ENCODE measurements at places on chromosomes 6 and 20. TPM values are rescaled to one million over a fixed set of nuclear protein-coding genes. Genes with fewer than 3 reads are reported as not detected.
A peak's percentile ranks its signal among the peaks of the same experiment; 100 is the strongest.

- H3K36me3 ChIP-seq: peaks cover 14% of the 10 kb centered on the region
- H3K4me3 ChIP-seq: peak within 1 kb of the TSS; percentile 97
- peak within 1 kb of the TSS; percentile 95 for H3K27ac ChIP-seq
- DNase-seq: peak; percentile 96
- H3K4me1 ChIP-seq: peaks cover 38% of the 10 kb centered on the region
Observed at GRCh38 chr6:122399348-122400120, at the start of gene HSF2. Gene HSF2 (plus strand): TSS chr6:122399652. CDS start chr6:122399738, 86 bp downstream.

GRCh38 chr6:92848459-92848858, 570.9 kb downstream of the EPHA7 start:
- no peaks in the 10 kb centered on the region for H3K4me1 ChIP-seq
- H3K4me3 ChIP-seq: no peak overlapping the region
- no peaks in the 10 kb centered on the region for H3K36me3 ChIP-seq
- H3K27ac ChIP-seq: no peak overlapping the region
- DNase-seq: no peak

DNA sequence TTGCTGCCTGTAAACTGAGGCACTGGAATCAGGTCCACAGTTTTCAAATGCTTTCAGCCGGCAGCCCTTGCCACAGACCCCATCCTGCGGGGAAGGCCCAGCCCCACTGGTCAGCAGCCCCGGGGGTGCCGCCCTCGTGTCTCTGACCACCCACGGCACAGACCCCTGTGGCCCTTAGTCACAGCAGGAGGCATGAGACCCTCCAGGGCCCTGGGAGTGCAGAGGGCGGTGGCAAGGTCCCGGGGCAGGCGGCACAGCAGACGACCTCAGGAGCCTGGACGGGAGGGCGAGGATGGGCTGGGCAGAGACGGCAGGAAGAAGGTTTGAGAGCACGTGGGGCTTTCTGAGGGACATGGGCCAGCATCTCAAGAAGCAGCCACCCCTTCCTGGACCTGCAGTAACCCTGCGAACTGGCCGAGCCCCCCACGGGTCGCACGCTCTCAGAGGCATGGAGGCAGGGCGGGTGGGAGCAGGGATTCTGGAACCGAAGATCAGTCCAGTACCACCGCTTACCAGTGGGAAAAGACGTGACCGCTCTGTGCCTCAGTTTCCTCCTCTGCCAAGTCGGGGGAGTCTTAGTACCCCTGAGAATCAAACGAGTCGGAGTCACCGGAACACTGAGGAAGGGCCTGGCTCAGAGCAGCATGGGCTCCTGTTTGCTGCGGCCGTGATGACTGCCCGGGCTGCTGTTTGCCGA, 140.7 kb downstream of the TAF4 start:
- no peak overlapping the region for H3K4me3 ChIP-seq
- no peaks in the 10 kb centered on the region for H3K4me1 ChIP-seq
- no peak overlapping the region for H3K27ac ChIP-seq
- H3K36me3 ChIP-seq: no peaks in the 10 kb centered on the region

- no peak overlapping the region for H3K4me3 ChIP-seq
- H3K27me3 ChIP-seq: peaks cover 2% of the 10 kb centered on the region
- H3K4me1 ChIP-seq: no peaks in the 10 kb centered on the region
- no peak for DNase-seq
- no peaks in the 10 kb centered on the region for H3K36me3 ChIP-seq
Observed at GRCh38 chr20:8388707-8389106, 256.6 kb downstream of the PLCB1 start.

The ZBTB22 gene
- 16.9 TPM for total RNA-seq
